Stimulated activated CD8-positive, alpha-beta memory T cell treated with anti-CD3 and anti-CD28 coated beads, Interleukin-7, amount 100 ng/mL, for 24 hours (primary cell): ENCODE measurements at places on chromosomes 16 and 17.
A peak's percentile ranks its signal among the peaks of the same experiment; 100 is the strongest.

DNA sequence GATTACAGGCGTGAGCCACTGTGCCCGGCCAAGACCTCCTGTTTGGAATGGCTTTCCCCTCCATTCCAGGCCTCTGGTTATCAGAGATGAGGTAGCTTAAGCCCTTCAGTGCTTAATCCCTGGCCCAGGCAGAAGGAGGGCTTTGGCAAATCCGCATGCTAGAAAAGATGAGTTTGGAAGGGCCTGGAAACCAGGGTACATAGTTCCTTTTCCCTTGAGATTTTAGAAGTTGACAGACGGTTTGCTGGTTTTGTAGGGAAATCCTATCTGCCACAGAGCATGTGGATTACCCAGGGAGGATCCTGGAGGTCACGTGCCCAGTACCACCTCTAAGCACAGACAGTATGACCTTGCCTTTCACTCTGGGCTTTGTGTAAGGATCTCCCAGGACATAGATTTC lies 114.7 kb upstream of the CACNG3 start:
- DNase-seq = no peak

DNA sequence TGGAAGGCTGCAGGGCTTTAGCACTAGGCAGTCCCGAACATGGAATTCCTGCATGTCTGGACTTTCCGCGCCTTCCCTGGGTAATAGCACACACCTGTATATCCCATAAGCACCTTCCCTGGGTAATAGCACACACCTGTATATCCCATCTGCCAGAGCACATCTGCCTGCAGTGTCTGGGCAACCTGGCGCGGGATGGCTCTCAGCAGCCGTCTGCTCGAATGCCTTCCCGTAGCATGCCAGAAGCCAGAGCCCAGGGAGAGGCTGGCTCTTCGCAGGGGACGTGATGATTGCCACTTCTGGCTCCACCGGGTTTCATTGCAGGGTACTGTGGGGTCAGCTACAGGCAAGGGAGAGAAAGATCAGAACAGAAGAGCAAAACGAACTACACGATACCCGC lies 21.3 kb downstream of the MBTPS1 start:
- no peak for DNase-seq

DNA sequence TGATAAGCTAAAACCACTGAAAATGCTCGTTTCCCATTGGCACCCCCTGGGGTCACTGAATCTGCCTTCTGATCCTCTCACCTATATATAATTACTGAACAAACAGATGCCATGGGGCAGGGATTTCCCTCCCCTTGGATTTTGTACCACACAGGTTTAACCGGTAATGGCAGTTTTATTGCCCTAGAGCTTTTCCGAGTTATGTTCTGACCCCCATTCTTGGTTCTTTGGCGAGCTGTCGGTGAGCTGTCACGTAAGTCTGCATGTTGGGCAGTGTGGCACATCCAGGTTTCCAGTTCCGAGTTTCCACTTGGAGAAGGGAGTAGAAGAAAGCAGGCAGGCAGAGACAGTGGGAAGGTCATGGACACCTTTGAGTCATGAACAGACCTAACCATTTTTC lies 7.1 kb downstream of the TMEM97 start:
- DNase-seq = no peak

GRCh38 chr17:64017381-64017980 lies 3.0 kb downstream of the ICAM2 start:
- DNase-seq = no peak

GRCh38 chr17:35089586-35090296 lies 26.2 kb upstream of the RFFL start:
- peak; percentile 8 for DNase-seq

DNA sequence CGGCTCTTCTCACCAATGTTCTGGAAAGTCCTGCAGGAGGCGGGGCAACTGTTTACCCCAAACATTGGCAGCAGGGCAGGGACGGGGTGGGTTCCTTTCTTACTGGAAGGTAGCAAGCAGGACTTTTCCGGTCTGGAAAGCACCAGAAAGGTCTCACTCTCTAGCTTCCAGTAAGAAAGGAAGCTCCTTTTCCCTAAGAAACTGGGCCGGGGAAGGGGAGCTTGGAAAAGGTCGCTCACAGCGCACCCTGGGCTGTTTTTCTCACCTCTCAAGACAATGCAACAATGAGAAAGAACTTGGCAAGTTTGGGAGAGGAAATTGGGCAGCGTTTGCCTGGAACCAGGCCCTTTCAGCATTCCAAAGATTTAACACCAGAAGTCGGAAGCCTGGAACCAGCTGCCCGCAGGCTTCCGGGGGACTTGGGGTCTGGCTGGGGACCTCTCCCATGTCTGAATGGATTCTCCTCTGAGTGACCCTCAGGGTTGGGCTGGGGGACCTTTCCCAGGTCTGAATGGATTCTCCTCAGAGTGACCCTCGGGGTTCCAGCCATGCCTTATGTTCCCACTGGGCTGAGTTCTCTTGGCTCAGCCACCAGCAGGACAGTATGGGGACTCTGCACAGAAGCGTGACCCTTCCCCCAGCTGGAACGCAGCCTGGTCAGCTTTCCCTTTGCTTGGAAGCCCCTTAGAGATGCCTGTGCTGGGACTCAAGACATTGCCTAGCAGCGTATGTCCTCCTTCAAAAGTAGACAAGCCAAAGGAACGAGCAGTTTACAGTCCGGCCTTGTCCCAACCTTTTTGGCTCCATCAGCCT lies 166.5 kb upstream of the PLCG2 start:
- no peak for DNase-seq
